ENCODE measurements at places on chromosomes 4 and X.

DNA sequence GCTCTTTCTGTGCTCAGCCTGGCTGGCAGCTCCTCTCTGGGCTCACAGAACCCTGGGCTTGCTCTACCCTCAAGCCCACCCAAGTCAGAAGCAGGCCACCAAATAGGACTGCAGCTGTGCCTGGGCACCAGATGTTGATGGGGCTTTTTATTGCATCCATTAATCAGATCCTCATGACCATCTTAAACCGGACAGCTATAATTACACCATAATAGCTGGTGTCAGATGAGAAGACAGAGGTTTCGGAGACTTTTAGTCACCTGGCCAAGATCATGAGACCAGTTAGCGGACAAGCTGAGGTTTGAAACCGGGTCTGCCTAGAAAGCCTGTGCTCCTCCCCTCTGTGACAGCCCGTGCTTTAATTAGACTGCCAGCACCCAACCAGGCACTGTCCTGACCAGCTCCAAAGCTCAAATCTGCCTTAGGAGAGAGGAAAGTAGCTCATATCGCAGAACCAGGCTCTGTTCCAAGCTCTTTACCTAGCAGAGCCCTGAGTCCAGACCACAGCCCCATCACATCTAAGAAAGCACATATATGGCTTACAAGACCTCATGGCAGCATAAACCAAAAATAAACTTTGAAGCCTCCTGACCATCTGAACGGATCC is 88.9 kb downstream of the JAKMIP1 start:
- no peak for DNase-seq

DNA sequence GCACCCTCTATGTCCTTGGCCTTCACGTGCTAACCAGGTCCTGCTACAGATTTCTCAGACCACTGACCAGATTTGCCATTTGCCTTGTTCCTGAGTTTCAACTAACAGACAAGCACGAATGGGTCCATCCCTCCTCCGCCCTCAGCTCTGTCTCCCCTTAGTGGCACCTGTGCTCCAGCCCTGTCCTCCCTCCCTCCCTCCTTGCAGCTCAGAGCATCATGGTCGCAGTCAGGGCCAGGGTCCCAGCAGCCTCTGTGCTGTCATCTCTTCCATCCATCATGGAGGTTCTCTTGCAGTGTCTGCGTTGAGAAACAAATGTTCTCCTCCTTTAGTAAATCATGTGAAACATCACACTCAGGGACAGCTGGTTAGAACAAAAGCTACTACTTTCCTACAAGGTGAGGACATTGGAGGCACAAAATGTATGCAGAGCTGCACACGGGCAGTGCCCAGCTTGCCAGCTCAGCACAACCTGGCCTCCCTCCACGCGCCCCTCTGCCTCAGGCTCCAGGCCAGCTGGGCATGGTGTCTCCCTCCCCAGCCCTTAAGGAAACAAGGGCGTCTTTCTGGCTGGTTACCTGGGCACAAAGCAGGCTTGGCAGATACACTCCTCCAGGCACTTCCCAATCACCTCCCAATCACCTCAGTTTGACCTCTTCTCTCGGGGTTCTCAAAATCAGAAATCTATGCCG is 79.5 kb upstream of the ATP6AP2 start:
- no peak for DNase-seq

DNA sequence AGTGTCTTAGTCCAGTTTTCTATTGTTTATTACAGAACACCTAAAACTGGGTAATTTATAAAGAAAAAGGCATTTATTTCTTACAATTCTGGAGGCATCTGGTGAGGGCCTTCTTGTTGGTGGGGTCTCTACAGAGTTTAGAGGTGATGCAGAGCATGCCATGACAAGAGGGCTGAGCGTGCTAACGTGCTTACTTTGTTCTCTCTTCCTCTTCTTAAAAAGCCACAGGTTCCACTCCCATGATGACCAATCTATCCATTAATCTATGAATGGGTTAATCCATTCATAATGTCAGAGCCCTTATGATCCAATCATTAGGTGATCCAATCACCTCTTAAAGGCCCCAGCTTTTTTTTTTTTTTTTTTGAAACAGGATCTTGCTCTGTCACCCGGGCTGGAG is 291.5 kb upstream of the GALNTL6 start:
- DNase-seq = no peak

- DNase-seq = no peak
Measured at GRCh38 chrX:341541-342101, 23.0 kb upstream of the GTPBP6 start.

DNA sequence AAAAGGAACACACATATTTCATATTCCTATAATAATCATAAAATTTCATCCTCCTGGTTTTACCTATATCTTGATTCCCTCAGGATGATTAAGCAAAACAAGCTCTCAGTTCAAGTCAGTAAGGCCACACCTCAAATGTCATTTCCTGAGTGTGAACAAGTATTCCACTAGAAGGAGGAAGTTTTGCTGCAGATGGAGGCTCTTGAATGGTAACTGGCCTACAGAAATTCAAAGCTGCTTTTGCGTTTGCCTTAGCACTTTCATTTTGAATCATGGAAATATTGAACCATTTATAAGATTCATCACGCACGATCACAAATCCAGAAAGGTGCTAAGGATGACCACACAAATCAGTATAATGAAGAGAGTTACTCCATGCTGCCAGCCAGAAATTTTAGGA is 254.4 kb upstream of the CXXC4 start:
- DNase-seq = no peak

DNA sequence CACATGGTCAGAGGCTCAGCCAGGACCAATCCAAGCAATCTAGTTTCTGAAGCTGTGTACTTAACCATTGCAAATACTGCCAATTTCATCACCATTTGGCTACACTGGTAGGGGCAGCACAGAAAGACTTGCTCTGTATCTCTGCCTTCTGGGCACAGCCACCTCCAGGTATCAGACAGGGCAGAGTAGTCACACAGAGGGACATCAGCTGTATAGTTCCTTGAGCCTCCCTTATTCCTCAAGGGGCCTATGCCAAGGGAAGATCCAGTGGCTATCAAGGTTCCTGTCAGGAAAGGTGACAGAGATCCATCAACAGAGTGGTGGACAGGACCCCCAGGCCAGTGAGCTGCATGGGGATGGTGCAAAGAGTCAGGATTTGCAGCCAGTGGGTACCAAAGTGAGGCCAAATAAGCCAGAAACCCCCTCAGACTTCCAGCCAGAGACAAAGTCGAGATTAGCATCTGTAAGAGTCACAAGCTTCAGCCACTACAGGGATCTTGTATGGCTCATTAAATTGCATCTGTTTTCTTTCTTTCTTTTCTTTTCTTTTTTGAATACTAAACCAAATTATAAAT is 381.6 kb upstream of the CPEB2 start:
- no peak for DNase-seq

- no peak for DNase-seq
Measured at GRCh38 chrX:16164748-16165147, 2.5 kb upstream of the MAGEB17 start.

DNA sequence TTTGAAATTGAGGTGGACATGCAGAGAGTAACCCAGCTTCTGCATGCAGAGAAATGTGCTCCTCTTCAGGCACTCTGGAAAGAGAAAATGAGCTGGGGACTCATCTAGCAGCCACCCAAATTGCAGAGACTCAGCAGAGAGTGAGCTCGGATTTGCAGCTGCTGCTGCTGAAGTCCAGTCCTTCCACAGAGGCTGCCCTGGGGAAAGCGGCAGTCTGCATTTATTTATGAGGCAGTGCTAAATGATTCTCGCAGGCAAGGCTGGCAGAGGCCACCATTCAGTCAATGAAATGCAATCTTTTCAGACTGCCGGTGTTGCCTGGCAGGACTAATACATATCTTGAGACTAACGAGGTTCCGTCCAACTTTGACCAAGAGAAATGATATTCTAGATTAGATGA is 404.8 kb downstream of the NLGN4X start:
- DNase-seq = no peak

GRCh38 chr4:172650758-172651530 is 517.7 kb upstream of the GALNT7 start:
- no peak for DNase-seq

DNA sequence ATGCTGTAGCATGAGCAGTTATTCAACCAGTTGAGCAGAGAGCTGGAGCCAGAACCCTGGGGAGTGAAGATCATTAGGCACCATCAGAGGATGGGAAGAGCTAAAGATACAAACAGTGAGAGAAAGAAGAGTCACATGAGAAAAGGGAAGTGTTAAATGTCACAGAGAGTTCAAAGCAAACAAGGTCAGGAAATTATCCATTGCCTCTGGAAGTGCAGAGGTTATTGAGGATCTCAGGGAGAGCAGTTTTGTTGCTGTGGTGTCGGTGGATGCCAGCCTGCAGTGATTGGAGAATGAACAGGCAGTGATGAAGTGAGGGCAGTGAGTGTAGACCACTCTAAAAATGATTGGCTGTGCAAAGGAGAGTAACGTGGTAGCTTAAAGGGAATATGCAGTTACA is 17.7 kb downstream of the SPARCL1 start:
- DNase-seq = no peak

GRCh38 chr4:176945334-176945733 is 152.6 kb upstream of the VEGFC start:
- DNase-seq = no peak

DNA sequence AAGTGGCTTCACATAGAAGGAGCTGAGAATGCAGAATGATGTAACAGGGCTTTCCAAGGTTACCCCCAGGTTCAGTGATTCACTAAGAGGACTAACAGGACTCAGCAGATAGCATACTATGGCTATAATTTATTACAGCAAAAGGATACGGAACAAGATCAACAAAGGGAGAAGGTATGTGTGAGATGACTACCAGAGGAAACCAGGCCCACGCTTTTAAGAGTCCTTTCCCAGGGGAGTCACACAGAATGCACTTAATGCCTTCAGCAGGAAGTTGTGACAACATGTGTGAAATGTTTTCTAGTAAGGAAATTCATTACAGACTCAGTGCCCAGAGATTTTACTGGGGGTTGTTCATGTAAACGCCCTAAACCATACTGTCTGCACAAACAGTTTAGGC is 373.6 kb upstream of the MAGEB2 start:
- DNase-seq = no peak

GRCh38 chrX:98523026-98523425 is 1639.3 kb downstream of the RPA4 start:
- DNase-seq = no peak

- no peak for DNase-seq
Measured at GRCh38 chr4:122823476-122823875, 3.2 kb upstream of the FGF2 start.

GRCh38 chrX:82320569-82320968 is 1118.7 kb downstream of the SH3BGRL start:
- DNase-seq = no peak

DNA sequence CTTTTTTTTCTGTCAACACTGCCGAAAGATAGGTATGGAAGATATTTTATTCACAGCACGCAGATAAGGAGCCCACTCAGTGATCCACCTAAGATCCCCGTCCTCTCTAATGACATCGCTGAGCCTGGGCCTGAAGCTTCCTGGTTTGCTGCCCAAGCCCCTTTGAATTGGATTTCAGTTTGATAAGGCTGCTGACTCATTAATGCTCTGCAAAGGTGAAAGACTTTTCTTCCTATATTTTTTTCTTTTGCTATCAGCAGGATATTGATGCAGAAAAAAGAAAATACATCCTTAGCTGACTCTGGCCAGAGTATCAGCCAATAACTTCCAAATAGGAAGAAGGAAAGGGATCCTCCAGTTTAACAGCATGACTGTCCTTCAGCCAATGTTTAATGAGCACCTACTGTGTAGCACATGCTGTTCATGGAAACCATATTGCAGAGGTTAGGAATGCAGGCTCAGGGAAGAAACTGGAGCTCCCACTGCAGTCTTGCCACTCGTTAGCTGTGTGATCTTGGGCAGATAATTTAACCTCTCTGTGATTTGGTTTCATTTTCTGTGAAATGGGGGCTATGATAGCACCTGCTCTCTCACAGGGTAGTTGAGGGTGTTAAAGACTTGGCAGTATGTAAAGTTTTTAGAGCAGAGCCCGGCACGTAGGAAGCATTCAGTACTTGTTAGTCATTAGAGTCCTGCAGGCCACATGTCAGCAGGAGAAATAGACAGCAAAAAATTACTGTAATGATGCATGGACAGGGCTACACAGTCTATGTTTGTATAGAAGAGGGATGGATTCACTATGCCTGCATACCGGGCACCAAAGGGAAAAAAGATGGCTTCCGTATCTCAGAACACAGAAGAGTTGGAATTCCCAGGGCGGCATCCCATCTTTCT is 39.3 kb downstream of the EVC start:
- peak; percentile 75 for DNase-seq

DNA sequence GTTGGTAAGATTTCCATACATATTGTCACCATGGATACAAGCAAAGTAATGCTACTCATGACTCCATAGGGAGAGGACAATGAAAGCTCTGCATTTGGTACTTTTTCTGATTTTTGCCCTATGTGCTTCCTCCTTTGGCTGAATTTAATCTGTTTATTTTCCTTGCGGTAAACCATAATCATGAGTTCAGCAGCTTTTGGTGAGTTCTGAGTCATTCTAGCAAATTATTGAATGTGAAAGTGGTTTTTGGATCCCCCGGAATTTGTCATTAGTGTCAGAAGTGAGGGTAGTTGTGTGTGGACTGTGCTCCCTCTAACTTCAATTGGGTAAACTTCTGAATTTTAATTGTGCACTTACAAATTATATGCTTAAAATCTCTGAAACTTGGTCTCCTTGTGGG is 170.3 kb downstream of the MOSPD2 start:
- DNase-seq = peak; percentile 46

DNA sequence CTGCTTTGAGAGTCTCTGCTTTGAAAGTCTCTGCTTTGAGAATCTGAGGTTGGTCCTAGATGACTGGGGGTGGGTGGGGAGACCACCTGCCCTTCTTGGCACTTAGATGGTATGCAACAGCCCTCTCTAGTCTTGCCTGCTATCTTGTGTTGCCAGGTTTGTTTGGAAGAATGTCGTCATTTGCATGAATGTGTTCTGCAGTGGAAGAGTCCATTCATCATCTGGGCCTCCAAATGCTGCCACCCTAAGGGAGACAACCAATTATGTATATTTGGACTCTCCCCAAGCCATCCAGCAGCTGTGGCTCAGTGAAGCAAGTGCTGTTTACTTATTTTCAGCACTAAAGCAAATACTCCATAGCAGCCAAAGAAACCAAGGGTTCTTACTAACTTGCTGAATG is 44.6 kb upstream of the TRPC5OS start:
- no peak for DNase-seq

- DNase-seq = no peak
Measured at GRCh38 chr4:158865520-158866177, 96.8 kb downstream of the FNIP2 start.

- peak; percentile 91 for DNase-seq
Measured at GRCh38 chr4:153676984-153677383, 7.1 kb upstream of the TLR2 start.

DNA sequence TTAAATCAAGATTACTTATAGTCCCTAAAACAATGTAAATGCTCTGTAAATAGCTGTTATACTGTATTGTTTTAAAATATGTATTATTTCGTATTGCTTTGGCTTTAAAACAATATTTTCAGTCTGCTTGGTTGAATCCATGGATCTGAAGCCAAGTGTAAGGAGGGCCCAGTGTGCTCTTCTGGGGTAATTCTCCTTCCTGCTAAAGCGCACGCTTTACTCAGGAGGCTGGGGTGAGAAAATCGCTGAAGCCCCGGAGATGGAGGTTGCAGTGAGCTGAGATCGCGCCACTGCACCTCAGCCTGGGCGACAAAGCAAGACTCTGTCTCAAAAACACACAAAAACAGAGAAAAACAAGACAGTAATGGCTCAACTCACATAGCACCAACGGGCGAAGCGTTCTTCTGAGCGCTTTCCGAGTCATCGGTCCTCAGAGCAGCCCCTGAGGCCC is 391 bp upstream of the IDUA start:
- DNase-seq = no peak

Measured in RCC 7860 (cell line).